ENCODE measurements at places on chromosomes 2 and 18.

GRCh38 chr2:4354678-4355077 is 651.3 kb downstream of the DCDC2C start:
- DNase-seq, result no peak

- no peak for DNase-seq
Observed at GRCh38 chr18:5853253-5853652, 42.1 kb downstream of the TMEM200C start.

- peak; percentile 89 for DNase-seq
Observed at GRCh38 chr2:64311948-64312621, 141.9 kb upstream of the LGALSL start.

DNA sequence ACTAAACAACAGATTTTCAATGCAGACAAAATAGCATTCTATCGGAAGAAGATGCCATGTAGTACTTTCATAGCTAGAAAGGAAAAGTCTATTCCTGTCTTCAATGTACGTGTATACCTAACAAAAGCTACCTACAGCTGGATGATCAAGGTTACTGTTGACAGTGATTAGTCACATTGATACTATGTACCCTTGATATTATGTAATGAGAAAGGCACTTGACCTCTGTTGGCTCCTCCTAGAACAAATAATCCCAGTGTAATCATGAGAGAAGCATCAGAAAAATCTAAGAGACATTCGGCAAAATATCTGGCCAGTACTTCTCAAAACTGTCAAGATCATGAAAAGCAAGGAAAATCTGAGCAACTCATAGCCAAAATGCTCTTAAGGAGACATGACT is 44.4 kb upstream of the LRRTM4 start:
- no peak for DNase-seq

GRCh38 chr18:55337908-55338521 is 250.0 kb downstream of the TCF4 start:
- DNase-seq, result no peak

DNA sequence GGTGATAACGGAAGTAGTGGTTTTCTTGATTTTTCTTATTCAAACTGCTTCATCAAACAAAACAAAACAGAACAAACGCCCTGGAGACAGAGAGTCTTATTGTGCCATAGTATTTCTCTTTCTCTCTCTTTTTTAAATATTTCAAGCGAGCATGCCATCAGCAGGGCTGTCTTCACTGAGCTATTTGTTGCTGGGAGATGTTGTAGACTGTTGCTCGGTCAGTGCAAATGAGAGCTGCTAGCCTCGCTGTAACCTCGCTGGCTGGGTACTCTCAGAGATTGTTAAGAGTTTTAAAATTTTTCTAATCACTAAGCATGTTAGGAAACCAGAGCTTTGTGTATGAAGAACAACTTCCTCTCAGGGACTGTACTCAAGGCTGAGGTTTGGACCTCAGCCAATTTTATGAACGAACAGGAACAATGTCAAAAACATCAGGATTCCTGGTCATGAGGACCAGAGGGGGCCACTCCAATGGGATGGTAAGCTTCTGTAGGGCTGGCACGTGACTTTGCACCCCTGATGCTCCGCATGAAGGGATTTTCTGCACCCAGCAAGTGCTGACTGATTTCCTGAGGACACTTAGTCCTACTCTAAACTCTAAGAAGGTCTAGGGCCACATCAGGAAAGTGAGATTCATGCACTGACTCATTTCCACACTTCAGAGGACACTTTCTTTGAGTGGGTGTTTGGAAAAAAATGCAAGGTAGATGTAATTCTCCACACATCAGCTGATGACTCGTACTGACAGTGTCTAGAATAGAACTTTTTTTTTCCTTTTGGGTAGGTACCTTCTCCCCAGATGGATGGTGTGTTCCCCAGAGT is 59.8 kb upstream of the IL1R1 start:
- DNase-seq, result peak; percentile 89

DNA sequence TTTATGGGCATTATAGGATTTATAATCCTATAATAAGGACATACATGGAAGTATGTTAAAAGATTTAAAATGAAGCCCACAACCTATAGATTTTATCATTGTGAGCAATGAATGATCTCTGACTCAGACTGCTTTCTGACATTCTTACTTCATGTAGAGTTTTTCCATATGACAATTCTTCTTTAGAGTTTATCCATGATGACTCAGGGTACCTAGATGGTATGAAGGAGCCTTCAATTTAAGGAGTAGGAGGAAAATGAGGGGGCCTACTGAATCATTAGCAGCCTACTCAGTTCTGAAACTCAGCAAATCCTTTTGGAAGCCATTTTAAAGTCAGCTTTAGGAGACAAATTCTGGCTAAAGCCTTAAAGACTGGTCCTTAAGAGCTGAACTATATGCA is 10.4 kb downstream of the PELI1 start:
- peak; percentile 57 for DNase-seq

DNA sequence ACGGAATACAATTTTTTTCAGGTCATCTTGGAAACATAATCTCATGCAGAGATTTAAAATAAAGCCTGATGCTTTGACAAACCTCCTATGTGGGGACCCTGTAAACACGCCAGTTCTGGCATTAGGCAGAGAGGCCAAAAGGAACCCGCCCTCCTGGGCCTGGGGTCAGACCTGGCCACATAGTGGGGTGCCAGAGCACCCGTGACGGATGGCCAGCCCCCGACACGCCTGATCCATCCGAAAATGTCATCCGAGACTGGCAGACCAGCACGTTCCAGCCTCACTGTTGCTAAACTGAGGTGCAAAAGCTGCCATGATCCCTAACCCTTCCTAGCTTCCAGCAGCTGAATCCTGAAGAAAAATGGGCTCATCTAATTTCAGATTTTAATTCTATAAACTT is 222.6 kb upstream of the SALL3 start:
- no peak for DNase-seq

DNA sequence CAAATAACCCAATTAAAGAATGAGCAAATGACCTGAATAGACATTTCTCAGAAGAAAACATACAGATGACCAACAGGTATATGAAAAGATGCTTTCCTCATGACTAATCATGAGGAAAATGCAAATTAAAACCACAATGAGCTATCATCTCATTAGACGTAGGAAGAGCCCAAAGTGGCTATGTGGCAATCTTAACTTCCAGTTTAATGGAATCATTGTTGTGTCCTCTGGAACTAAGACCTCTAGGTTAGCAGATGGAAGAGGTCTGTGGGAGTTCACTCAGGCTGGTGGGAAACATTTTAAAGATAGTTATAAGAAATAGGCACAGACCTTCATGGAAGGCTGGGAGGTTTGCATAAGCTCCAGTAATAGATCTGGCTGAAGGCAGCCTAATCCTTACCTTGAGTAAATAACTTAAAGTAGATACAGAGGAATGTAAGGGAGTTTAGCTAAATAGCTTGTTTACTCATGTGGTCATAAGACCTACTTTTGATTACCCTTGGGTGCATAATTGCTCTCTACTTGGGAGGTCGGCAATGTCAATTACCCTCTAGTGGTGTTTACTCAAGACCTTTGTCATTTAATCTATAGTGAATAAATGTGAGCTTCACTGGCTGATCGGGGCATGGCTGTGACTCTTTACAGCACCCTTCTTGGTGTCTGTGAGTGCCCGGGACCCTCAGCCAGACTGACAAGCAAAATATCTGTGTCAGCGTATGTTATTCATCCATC is 119.0 kb downstream of the GULP1 start:
- no peak for DNase-seq

Data from skeletal muscle cell (primary cell).